ENCODE measurements at places on chromosomes 7 and 10.

GRCh38 chr7:26198133-26198780 lies 2.3 kb downstream of the HNRNPA2B1 start:
- no peak for DNase-seq

DNA sequence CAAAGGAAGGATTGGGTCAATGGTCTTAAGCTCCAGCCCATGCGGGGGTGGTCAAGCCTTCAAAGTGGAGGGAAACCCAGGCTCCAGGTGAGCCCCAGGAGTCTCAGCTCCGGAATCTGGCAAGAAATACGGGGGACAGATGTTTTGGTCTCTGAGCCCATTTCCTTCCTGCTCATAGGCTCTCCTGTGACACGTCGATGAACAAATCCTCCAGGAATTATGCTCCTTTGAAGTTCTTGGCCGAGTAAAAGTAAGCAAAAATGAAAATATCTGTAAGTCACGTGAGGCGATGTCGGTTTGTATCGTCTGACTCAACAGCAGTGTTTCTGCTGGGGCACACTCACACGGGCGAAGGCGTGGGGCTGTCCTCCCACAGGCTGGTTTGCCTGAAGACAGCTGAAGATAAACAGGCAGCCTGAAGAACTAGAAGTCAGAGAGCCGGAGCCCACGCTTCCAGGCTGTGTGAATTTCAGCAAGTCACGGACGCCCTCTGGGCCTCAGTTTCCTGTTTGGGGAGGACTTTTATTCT lies 52.6 kb upstream of the SMNDC1 start:
- DNase-seq = no peak

DNA sequence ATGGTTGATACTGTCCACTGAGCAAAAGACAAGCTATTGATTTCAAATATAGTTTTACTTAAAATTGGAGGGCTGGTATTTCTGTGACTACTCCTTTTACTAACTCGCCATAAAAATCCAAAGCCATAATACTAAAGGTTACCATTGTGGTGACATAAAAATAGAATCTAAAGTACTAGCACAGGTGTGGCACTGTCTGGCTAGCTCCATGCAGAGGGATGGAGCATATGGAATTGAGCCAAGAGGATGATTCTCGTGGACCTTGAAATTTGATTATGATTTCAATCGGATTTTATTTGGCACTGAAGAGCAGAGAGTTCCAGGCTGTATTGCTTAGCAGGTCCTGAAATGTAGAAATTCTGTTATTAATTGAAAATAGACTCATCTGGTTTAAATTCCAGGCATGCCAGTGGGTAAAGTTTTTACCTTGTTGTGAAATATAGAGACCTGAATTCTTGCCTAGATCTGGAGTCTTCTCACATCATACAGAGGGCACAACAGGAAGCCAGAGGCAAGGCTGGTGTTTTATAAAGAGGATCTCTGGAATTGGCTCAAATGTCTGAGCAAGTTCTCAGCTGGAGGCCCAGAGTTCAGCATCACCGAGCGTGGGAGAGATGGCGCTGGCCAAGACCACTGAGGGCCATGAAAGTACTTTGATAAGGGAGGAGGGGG lies 29.9 kb upstream of the DLD start:
- no peak for DNase-seq

GRCh38 chr7:29276199-29276598 lies 81.6 kb downstream of the CHN2 start:
- no peak for DNase-seq

DNA sequence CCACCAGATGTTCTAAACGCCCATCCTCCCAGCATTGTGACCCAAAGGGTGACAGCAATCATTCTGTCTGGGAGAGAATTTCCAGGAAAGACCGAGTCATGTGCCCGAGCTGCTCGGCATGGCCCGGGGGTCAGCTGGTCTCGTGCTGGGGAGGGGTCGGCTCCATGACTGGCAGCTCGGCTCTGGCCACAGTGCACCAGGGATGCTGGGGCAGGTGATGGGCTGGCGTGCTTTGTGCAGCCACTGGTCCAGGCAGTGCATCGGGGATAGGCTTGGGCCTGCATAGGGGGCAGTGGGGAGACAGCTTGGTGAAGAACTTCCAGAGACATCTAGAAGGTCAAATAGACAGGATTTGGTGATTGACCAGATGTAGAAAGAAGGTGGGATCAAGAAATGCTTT lies 39.2 kb upstream of the PSMG3 start:
- DNase-seq = no peak

DNA sequence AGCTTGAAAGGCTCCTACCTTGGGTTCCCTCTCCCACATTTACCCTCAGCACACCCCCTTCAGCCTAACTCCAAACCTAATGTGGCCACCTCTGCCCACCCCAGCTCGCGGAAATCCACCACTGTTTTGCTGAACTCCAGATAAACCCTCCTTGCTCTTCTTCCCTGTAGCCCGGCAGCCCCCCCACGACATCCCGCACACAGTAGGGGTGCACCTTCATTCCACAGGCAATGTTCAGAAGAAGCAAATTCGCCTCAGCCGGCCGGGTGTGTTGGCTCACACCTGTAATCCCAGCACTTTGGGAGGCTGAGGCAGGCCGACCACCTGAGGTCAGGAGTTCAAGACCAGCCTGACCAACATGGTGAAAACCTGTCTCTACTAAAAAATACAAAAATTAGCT lies 17.4 kb downstream of the CTBP2 start:
- no peak for DNase-seq

- no peak for DNase-seq
Observed at GRCh38 chr7:50146692-50147091, 53.6 kb upstream of the ZPBP start.

DNA sequence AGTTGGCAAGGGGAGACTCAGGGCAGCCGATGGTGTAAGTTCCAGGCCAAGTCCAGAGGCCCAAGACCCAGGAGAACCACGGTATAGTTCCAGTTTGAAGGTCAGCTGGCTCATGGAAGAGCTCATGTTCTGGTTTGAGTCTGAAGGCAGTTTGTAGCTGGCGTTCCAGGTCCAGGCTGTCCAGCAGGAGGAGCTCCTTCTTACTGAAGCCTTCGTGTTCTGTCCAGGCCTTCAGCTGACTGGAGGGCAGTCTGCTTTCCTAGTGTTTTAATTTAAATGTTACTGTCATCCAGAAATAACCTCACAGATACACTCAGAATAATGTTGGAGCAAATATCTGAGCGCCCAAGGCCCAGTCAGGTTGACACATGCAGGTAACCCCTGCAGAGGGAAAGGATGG lies 4.2 kb downstream of the SUN1 start:
- DNase-seq = no peak

GRCh38 chr10:110355922-110356627 lies 51.4 kb upstream of the SMNDC1 start:
- DNase-seq = no peak

GRCh38 chr7:155310425-155311114 lies 12.9 kb downstream of the INSIG1 start:
- no peak for DNase-seq

DNA sequence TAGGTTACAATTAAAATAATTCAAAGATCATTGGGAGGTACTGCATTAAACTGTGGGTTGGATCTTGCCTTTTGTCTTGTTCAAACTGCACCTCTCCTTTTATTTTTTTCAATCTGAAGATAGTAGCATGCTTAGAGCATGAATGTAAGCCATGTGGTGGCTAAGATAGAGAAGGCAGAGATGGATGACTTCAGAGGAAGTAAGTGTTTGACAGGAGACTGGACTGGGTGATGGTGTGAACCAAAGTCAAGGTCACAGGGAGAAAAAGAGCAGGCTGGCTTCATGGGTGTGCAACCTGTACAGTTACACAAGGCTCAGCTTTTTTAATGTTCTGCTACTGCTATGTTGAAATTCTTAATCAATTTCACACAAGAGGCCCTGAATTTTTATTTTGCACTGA lies 85.6 kb downstream of the ZEB1 start:
- DNase-seq = no peak

DNA sequence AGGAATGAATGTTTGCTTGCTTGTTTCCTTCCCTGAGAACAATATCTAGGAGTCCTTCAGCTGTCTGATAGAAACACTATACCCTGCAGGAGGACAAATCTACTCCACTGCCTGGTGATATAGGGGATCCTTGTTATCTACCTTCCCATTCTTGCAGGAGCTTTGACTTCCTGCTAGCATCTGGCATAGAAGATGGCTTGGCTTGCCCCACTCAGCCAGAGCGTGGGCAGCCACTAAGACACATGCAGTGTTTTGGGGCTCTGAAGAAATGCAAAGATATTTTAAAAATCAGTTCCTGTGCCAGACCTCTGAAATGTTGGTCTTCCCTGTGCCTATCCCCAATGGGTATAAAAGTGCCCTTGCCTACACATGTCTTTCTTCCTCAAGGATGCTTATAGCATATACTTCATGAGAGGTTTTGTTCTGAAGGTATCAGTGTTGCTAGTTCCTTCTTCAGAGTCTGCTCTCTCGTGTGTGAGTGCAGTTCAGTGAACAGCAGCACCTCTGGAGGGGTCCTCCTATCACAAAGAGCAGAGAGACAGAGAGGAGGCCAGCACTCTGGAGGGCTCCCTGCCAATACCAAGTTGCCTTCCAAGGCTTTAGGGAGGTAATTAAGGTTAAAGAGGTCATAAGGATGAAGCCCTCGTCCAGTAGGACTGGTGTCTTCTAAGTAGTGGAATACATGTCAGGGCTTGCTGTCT lies 149.1 kb upstream of the CALCR start:
- no peak for DNase-seq

DNA sequence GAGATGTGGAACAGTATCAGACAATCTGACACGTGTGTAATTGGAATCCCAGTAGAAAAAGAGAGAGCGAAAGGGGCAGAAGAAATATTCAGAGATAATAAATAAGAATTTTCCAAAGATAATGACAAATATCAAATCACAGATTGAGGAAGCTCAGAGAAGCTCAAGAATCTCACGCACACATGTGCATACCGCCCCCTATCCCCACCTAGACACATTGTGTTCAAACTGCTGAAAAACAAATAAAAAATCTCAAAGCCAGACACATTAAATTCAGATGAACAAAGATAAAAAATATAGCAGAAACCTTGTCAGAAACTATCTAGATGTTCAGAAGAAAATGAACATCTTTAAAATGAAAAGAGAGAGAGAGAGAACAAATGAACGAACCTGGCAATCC lies 17.2 kb downstream of the SFR1 start:
- DNase-seq = no peak

GRCh38 chr7:3482147-3482921 lies 181.3 kb downstream of the SDK1 start:
- no peak for DNase-seq

DNA sequence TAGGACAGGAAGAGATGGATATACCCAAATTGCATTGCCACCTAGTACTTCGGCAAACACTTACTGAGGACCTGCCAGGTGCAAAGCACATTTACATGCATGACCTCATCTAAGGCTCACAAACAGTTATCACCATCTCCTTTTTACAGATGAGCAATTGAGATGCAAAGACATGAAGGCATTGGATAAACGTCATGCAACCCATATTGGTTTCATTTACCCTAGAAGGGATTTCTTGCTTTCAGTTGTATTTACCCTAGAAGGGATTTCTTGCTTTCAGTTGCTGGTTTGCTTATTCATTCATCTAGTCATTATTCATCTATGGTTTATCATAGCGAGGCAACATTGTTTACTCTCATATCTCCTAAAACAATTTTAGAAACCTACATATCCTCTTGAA lies 52.2 kb downstream of the STEAP1B start:
- DNase-seq = no peak

- no peak for DNase-seq
Observed at GRCh38 chr10:103429647-103430046, 22.5 kb downstream of the CALHM2 start.

GRCh38 chr7:21318916-21319270 lies 109.0 kb upstream of the SP4 start:
- no peak for DNase-seq

GRCh38 chr10:125017547-125018298 lies 75.8 kb downstream of the ZRANB1 start:
- no peak for DNase-seq

- no peak for DNase-seq
Observed at GRCh38 chr7:26100406-26101339, 51.3 kb upstream of the NFE2L3 start.

DNA sequence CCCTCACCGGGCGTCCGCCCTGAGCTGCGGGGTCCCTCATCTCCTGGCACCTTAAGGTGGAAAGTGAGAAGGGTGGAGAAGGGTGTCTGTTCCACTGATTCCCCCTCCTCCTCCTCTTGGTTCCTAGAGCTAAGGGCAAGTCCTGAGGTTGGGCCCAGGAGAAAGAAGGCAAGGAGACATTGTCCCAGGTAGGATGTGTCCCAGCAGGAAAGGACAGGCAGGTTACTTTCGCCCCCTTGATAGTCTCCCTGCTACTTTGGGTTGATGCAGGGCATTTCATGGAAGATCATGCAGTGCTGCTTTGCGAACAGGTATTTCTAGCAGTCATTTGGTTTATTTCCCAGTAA lies 582 bp downstream of the STEAP2 start:
- DNase-seq = no peak

- no peak for DNase-seq
Observed at GRCh38 chr7:36717586-36717985, 6.7 kb downstream of the AOAH start.

DNA sequence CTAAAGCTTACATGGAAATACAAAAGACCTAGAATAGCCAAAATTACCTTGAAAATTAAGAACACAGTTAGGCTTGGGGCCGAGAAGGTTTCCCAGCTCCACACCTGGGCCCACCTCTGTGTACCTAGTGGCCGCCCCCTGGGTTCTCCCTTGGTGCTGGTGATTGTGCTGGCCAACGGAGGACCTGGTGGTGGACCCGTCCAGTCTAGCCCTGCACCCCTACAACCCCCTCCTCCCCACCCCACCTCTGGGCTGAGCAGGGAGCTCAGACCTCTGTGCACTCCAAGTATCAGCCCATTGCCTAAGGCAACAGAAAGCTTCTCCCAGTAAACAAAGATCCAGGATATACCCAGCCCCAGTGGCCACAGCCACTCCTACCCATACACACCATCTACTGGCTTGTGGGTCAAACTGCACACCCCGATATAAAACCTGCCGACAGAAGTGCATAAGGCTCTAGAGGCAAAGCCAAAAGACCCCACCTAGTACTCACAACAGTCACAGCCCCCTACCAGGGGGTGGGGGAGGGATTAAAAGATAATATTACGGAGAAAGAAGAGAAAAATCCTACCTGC lies 105.0 kb upstream of the DIP2C start:
- DNase-seq = no peak

DNA sequence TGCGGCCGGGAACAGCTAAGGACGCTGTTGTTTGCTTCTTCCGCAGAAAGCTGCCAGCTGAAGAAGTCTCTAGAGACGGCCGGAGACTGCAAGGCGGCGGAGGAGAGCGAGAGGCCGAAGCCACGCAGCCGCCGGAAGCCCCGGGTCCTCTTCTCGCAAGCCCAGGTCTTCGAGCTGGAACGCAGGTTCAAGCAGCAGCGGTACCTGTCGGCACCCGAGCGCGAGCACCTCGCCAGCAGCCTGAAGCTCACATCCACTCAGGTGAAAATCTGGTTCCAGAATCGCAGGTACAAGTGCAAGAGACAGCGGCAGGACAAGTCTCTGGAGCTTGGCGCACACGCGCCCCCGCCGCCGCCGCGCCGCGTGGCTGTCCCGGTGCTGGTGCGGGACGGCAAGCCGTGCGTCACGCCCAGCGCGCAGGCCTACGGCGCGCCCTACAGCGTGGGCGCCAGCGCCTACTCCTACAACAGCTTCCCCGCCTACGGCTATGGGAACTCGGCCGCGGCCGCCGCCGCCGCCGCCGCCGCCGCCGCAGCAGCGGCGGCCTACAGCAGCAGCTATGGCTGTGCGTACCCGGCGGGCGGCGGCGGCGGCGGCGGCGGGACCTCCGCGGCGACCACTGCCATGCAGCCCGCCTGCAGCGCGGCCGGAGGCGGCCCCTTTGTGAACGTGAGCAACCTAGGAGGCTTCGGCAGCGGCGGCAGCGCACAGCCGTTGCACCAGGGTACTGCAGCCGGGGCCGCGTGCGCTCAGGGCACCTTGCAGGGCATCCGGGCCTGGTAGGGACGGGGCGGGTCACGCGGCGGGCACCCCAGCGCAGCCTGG lies 2.4 kb downstream of the NKX2-3 start:
- DNase-seq = no peak
